ENCODE measurements at places on chromosomes 4 and X. TPM values are rescaled to one million over a fixed set of nuclear protein-coding genes. Genes with fewer than 3 reads are reported as not detected.

The DAPP1 gene
- 3.4 TPM for total RNA-seq

The WDR17 gene
- total RNA-seq: 5.5 TPM

The NUP62CL gene
- 5.6 TPM for total RNA-seq

The NIPAL1 gene
- 11.1 TPM for total RNA-seq

The MAGEA2 gene
- not detected for total RNA-seq

The RNF128 gene
- total RNA-seq: 33.7 TPM

The KCTD8 gene
- not detected for total RNA-seq

The TRPC5OS gene
- total RNA-seq: not detected

The GNRHR gene
- not detected for total RNA-seq

The MMGT1 gene
- total RNA-seq: 21.0 TPM

The GRIA2 gene
- total RNA-seq: not detected

Data from renal cortical epithelial cell (primary cell).